T follicular helper cell (primary cell): ENCODE measurements at places on chromosomes 12 and 14.

DNA sequence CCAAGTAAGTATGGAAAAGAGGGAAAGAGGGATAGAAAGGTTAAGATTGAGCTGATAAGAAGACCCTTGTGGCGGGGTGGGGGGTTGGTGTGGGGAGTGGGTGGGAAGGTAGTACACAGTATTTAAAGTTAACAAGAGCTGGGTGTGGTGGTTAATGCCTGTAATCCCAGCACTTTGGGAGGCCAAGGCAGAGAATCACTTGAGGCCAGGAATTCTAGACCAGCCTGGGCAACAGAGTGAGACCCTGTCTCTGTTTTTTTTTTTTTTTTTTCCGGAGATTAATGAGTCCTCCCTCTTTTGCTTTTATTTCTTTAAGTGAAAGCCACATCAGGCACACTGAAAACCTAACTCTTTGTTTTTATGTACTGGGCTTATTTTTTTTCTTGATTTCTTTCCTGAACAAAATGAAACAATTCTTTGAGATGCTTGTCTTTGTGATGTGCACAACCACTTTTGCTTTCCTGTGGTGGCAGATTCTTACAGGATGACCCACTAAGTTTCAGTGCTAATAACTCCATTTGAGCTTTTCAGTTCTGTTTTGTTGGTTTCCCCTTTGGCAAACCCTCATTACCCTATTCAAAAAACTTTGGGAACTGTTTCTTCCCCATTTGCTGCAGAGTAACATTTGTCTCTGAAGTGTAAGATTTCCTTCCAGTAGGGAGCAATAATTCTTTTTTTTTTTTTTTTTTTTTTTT is 54.8 kb downstream of the WNK1 start:
- no peak for DNase-seq

DNA sequence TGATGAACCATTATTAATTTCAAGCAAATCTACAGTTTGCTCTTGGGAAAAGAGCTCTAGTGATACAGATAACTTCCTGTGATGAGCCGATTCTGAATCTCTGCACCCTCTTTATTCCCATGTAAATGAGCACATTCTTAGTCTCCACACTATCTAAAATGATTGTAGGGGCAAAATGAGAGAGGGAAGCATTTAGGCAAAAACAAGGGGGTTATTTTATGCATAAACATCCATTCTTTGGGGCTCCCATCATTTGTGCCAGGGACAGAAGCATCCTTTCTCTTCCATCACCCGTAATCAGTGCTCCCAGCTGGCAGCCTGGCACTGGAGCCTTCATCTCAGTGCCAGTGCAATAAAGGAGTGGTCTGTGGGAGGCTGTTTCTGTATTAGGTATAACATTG is 1.7 kb upstream of the GPD1 start:
- DNase-seq: no peak

GRCh38 chr14:59464486-59465315 is 479 bp downstream of the GPR135 start:
- DNase-seq: peak; percentile 37

GRCh38 chr12:112184056-112184887 is 58.9 kb downstream of the TRAFD1 start:
- DNase-seq: no peak

- DNase-seq: no peak
Measured at GRCh38 chr12:118842866-118843265, 138.5 kb upstream of the SRRM4 start.

- no peak for DNase-seq
Measured at GRCh38 chr12:68796399-68796798, 11.6 kb upstream of the MDM2 start.

DNA sequence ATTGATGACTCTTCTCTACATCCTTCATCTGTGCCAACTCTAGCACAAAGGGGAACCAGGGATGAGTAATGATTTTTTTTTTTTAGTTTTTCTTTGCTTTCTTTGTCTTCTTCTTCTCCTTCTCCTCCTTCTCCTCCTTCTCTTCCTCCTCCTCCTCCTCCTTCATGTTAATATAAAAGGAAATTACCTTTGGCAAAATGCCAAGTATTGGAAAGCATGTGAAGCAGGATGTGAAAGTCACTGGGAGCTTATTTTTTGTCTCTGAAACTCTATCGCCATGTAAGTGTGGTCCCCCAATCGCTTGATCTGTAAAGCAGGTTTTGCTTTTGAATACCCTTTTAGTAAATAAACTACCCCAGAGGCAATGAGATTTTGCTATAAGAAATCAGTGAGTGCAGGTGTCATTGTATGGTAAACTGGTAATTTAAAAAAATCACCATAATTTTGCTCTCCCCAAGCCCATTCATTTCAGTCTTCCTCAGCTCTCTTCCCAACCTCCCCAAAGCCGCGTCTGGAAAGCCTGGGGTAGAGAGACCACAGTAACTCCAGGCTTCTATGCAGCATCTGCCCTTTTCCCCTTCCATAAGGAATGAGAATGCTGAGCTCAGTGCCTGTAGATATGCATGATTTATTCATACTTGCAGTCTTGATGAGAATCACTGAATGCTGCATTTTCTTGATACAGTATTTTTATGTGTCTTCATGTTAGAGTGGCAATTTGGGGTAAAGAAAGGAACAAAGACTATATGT is 388.7 kb downstream of the TMEM117 start:
- no peak for DNase-seq

DNA sequence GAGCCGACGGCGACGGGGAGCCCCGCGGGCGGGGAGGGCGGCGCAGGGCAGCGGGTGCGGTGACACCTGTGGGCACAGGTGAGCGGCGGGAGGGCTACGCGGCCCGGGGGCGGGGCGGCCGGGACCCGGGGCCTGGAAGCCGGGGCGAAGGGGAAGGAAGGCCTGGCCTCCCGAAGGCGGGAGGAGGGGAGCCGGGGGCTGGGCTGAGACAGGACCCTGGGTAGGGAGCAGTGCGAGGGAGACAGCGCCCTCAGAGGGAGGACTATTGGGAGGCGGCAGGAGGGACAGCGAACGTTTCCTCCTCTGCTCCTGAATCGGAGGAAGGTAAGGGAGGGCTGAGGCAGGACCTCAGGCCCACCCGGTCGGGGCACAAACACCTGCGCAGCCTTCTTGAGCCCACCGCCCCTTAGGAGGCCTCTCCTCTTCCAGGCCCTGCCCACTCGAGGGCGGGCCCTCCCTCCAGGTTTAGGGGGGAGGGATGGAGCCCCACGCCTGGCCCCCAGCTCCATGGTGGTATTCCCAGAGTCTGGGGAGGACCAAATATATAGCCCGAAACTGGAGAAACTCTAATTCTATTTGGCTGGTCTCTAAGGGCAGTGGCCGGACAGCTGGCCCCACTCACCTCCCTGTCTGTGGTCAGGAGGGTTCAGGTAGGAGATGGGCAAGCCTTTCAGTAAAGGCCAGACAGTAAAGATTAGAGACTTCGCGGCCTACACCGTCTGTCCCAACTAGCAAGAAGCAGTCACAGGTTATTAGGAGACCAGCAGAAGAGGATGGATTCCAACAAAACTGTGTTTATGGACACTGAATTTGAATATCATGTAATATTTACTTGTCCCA is 509 bp downstream of the PLEKHG6 start:
- no peak for DNase-seq

DNA sequence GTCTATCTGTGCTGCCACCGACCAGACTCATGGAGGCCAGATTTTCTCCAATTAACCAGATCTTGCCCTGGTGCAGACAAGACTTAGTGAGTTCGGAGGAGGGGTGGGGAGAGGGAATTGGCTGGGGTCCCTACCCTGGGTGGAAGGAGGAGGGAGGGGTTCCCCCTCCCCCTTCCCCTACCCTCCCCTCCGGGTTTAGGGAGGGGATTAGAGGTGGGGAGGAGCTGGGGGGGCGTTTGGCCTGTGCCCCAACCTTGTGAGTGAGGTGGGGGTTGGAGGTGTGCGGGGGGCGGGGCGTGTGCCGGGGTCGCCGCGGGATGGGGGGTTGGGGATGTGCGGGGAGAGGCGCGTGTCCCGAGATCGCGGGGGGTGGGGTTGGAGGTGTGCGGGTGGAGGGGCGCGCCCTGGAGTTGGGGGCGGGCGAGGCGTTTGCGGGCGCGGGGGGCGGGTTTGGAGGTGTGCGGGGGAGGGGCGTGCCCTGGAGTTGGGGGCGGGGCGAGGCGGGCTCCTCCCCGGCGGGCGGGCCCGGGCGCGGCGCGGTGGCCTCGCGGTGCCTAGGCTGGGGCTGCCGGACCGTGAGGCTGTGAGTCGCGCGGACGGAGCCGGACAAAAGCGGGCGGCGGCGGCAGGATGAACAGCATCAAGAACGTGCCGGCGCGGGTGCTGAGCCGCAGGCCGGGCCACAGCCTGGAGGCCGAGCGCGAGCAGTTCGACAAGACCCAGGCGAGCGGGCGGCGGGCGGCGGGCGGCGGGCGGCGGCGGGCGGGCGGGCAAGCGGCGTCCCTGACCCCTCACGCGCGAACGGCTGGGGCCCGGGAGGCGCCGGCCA is at the start of gene HIP1R:
Gene HIP1R (plus strand): TSS at position 537 of the 829 bp plus-strand sequence. CDS start 94 bp downstream, at position 631.
- DNase-seq: peak; percentile 48

GRCh38 chr12:116332705-116333380 is 55.4 kb upstream of the MED13L start:
- DNase-seq: no peak

DNA sequence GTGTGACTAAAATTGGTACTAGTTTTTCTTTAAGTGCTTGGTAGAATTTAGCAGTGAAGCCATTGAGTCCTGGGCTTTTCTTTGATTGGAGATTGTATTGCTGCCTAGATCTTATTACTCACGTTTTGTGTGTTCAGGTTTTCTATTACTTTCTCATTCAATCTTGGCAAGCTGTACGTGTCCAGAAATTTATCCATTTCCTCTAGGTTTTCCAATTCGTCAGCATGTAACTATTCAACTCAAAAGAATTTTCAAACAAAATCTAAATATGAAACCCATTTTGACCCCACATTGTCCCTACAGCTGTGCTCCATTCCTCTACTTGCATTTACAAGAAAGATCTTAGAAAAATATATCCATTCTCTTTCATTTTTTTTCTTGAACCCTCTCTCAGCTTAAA is 1613.4 kb upstream of the SEL1L start:
- DNase-seq: no peak

DNA sequence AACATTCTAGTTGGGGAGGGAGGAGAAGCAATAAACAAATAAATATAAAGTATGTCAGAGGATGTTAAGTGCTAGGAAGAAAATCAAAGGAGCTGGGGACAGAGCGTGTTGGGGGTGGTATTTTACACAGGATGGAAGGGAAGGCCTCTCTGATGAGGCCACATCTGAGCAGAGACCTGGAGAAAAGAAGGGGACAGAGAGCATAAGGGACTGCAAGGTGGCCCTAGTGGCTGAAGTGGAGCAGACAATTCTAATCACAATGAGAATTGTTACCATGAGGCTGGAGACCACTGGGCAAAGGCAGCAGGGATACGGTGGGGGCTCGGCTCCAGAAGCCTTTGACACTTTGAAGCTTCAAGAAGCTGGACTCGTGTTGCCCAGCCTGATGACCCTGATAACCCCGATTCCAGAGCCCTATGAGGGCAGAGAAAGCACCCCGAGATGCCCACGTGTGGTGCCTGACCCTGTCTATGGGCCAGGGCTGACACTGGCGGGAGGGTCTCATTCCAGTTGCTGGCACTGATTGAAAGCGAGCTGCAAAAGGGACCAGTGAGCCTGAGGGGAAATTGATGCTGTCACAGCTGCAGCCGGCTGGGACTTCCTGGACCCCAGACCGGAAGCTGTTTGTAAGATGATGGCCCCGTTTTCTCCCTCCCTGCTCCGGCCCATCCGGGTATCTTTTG is 169.1 kb downstream of the RBM19 start:
- DNase-seq: no peak

DNA sequence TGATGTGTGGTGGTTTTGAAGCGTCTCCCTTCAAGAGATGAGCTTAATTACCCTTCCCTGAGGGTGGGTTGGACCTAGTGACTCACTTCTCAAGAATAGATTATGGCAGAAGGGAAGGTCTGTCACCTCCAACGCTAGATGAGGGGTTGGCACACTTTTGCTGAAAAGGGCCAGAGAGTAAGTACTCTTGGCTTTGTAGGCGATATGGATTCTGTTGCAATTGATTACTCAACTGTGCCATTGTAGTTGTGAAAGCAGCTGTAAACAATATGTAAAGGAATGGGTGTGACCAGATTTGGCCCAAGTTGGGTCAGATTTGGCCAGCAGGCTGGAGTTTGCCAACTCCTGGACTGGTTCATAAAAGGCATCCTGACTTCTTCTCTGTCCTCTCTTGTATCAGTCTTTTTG is 53.3 kb downstream of the SMIM41 start:
- no peak for DNase-seq

GRCh38 chr12:62448436-62448835 is 18.2 kb upstream of the MON2 start:
- DNase-seq: no peak

GRCh38 chr12:76641073-76641472 is 81.5 kb upstream of the OSBPL8 start:
- no peak for DNase-seq

GRCh38 chr14:92675976-92676375 is 72.5 kb downstream of the LGMN start:
- no peak for DNase-seq

GRCh38 chr14:72812292-72812851 is 81.5 kb downstream of the DPF3 start:
- no peak for DNase-seq

- DNase-seq: no peak
Measured at GRCh38 chr12:76764856-76765255, 941 bp downstream of the ZDHHC17 start.

GRCh38 chr14:65476273-65476941 is 63.9 kb downstream of the FUT8 start:
- DNase-seq: no peak

DNA sequence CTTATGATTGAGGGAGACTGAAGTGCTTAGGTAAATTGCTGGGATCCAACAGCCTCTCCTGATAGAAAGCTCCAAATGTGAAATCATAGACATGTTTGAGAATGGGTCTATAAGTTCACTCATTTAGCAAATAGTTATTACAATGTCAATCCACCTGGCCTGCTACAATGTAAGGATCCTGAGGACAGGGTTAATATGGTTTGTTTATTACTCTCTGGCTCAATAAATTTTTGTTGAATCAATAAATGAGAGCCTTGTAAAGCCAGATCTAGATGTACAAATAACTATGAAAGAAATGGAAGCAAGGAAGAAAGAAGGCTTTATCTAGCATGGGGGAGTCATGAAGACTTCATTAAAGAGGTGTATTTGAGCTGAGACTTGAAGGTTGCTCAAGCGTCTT is 165.6 kb upstream of the IGF1 start:
- DNase-seq: no peak
